A549 treated with CORT108297 at 1 μM for 4 hours (cell line): ENCODE measurements at places on chromosomes 16 and 17. TPM values are rescaled to one million over a fixed set of nuclear protein-coding genes. Genes with fewer than 3 reads are reported as not detected.

Gene EVI2B
- 0.10 to 0.17 TPM (median 0.15 TPM) in 5 replicates for total RNA-seq

Gene SMCR8
- 14.6 to 17.0 TPM (median 16.6 TPM) in 5 replicates for total RNA-seq

Gene CD300A
- total RNA-seq: 0.07 to 0.12 TPM (median 0.07 TPM) in 3 of 5 replicates, not detected in the others

Gene SPNS2
- 7.3 to 14.4 TPM (median 12.0 TPM) in 5 replicates for total RNA-seq

Gene PRCD
- 0.22 TPM in 1 of 5 replicates, not detected in the others for total RNA-seq

Gene MTSS2
- total RNA-seq: 36.5 to 58.7 TPM (median 57.6 TPM) in 5 replicates

Gene CLDN9
- 0.30 to 0.52 TPM (median 0.35 TPM) in 5 replicates for total RNA-seq

Gene RNF112
- total RNA-seq: 0.13 to 0.95 TPM (median 0.39 TPM) in 5 replicates

Gene TMC8
- 0.25 to 0.79 TPM (median 0.34 TPM) in 5 replicates for total RNA-seq

Gene TBC1D3I
- total RNA-seq: 0.08 to 0.36 TPM (median 0.14 TPM) in 5 replicates

Gene TP53TG3F
- 0.06 to 0.19 TPM (median 0.16 TPM) in 3 of 5 replicates, not detected in the others for total RNA-seq

Gene KRTAP16-1
- total RNA-seq: not detected in 5 replicates

Gene C16orf54
- not detected in 5 replicates for total RNA-seq
